Spinal cord (tissue), 10 donors: ENCODE measurements at places on chromosomes 5 and 9. TPM values are rescaled to one million over a fixed set of nuclear protein-coding genes. Genes with fewer than 3 reads are reported as not detected.

TRAF2 gene
- 7.4 TPM for total RNA-seq

TEK gene
- 39.0 TPM for total RNA-seq

FBXO4 gene
- total RNA-seq, result 16.1 TPM

F12 gene
- total RNA-seq, result 3.2 TPM

FST gene
- total RNA-seq, result 3.7 TPM

LECT2 gene
- not detected for total RNA-seq

CORO2A gene
- 7.9 TPM for total RNA-seq

KCNN2 gene
- total RNA-seq, result 7.3 TPM

SPINK4 gene
- total RNA-seq, result not detected

OLFML2A gene
- 66.0 TPM for total RNA-seq

CARTPT gene
- 17.0 TPM for total RNA-seq

BTNL8 gene
- 0.50 TPM for total RNA-seq

PRRX2 gene
- total RNA-seq, result 2.4 TPM

PCDHGA12 gene
- 8.5 TPM for total RNA-seq

RXRA gene
- 9.4 TPM for total RNA-seq

ERAP2 gene
- total RNA-seq, result 2.9 TPM

C1QTNF2 gene
- 6.2 TPM for total RNA-seq

IL4 gene
- total RNA-seq, result not detected

COMMD10 gene
- total RNA-seq, result 63.3 TPM

TSSK1B gene
- total RNA-seq, result 0.06 TPM

ADRB2 gene
- 5.0 TPM for total RNA-seq

MARCOL gene
- total RNA-seq, result not detected

NIPAL4 gene
- 1.1 TPM for total RNA-seq

C9orf153 gene
- 1.2 TPM for total RNA-seq

SLC6A19 gene
- total RNA-seq, result 0.06 TPM

TRIP13 gene
- 5.8 TPM for total RNA-seq

TRIM7 gene
- total RNA-seq, result 1.9 TPM

EQTN gene
- total RNA-seq, result 0.61 TPM

SPATA31C1 gene
- 0.17 TPM for total RNA-seq

NUTM2G gene
- not detected for total RNA-seq

HTR1A gene
- 0.99 TPM for total RNA-seq

GFI1B gene
- total RNA-seq, result 0.50 TPM

SPATA9 gene
- total RNA-seq, result 1.2 TPM

PCDHGB7 gene
- total RNA-seq, result 13.7 TPM

FAXDC2 gene
- 54.9 TPM for total RNA-seq

SARDH gene
- total RNA-seq, result 7.4 TPM

SPATA31A3 gene
- not detected for total RNA-seq

RORB gene
- 18.9 TPM for total RNA-seq

GDF9 gene
- 0.69 TPM for total RNA-seq

PRELID2 gene
- total RNA-seq, result 19.5 TPM

TEX53 gene
- not detected for total RNA-seq

ADAMTS13 gene
- 2.4 TPM for total RNA-seq

C5 gene
- 9.1 TPM for total RNA-seq

LCN1 gene
- total RNA-seq, result not detected

CARD6 gene
- 4.5 TPM for total RNA-seq

MAP1B gene
- 200 TPM for total RNA-seq

ZNF367 gene
- total RNA-seq, result 6.7 TPM

CDHR2 gene
- 0.20 TPM for total RNA-seq

TMEM203 gene
- 34.1 TPM for total RNA-seq

AP3S1 gene
- total RNA-seq, result 97.7 TPM

GRM6 gene
- total RNA-seq, result 0.06 TPM

GZMA gene
- 0.20 TPM for total RNA-seq

ADAMTS16 gene
- 12.3 TPM for total RNA-seq

HSD17B4 gene
- 287 TPM for total RNA-seq
